ENCODE measurements at places on chromosomes 2 and 18.
A peak's percentile ranks its signal among the peaks of the same experiment; 100 is the strongest.

DNA sequence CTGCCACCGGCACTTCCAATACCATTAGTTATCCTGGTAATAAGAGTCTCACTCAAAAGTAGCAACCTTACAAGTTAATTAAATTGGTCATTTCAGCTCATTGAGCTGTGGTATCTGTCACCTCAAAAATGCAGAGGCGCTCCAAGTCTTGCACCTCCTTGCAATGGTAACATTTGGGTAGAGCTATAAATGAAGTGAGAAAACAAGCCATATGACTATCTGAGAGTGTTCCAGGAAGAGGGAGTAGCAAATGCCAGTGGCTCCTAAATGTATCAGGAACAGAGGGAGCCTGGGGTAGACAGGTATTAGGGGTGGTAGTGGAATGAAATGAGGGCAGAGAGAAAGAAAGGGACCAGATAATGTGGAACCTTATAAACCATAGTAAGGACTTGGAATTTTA, 6.0 kb upstream of the ZSCAN30 start:
- DNase-seq = no peak

DNA sequence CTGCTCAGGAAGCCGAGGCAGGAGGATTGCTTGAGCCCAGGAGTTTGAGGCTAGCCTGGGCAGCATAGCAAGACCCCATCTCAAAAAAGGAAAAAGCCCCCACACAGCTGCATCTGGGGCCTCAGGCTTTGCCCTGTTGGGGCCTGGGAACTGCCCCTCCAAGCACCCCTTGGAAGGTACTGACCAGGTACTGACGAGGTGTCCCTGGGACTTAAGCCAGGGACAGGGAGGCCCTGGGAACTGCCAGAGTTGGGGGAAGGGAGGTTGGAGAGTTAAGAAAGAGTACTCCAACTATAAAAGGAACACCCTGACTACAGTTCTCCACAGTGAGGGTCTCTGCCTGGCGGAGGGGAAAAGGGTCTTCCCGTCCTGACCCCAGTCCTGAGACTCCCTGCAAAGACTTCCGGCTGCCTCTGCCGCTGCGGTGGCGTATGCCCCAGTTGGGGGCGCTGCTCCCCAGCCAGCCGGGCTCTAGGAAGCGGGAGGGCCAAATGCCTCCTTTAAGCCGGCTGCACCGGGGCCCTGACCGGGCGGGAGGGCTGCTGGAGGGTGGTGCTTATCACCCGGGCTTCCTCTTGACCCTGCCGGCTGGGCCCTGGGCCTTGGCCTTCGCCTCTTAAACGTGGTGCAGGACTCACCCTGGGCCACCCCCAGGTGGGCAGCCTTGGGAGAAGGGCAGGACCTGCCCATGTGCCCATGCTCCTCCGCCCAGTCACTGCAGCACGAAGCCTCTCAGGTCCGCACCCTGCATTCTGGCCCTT, 12.8 kb downstream of the SLC30A3 start:
- DNase-seq = peak; percentile 49

DNA sequence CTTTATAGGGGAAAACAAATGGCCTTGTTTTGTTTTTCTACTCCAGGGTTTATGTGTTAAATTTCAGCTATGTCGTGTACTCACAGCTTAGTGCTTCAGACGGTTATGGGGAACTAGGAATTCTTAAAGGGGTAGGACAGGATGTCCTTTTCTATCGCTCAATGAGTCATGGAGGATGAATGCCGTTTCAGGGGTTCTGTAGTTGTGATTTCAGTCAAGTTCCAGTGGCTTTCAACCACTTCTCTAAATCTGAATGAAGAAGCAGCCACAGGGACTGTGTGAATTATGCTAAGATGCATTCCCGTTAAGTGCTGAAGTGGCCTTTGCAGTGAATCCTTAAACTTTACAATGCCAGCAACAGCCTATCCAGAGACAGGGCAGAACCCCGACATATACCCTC, 1231.7 kb upstream of the ZEB2 start:
- no peak for DNase-seq

GRCh38 chr18:48607056-48607984, 68.5 kb downstream of the CTIF start:
- DNase-seq = no peak

GRCh38 chr2:102803897-102804217, 42.0 kb downstream of the TMEM182 start:
- DNase-seq = no peak
